ENCODE measurements at places on chromosomes 13 and 19.

GRCh38 chr19:32651729-32652140 lies 23.2 kb downstream of the ANKRD27 start:
- DNase-seq, result no peak

GRCh38 chr13:107035778-107036177 lies 467.8 kb upstream of the ARGLU1 start:
- DNase-seq, result no peak

DNA sequence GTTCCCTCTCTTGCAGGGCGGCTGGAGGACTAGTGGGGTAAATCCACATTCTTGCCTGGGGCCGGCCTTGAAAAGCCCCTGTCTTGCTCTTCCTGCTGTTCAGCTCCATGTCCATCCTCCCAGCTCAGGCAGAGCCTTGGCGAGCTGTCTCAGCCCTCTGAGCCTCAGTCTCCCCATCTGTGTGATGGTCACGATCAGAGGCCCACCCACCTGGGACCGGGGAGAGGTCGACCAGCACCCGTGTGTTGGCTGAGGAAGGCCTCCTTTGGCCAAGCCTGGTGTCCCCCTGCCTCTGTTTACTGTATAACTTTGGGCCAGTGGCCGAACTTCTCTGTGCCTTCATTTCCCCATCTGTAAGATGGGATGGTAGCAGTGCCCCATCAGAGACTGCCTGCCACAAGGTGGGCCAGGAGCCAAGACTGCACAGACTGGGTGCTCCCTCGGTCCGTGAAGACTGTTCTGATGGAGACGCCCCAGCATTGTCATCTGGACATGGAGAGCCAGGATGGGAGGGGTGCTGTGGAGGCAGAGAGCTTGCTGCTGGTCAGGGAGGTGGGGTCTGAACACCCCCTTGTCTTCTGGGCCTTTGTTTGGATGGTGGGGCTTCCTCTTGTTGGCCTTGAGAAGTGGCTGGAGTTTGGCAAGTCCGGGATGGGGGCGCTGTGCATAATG lies 18.5 kb downstream of the KLHL26 start:
- no peak for DNase-seq

- DNase-seq, result no peak
Observed at GRCh38 chr19:51821921-51822320, 27.0 kb downstream of the FPR3 start.

DNA sequence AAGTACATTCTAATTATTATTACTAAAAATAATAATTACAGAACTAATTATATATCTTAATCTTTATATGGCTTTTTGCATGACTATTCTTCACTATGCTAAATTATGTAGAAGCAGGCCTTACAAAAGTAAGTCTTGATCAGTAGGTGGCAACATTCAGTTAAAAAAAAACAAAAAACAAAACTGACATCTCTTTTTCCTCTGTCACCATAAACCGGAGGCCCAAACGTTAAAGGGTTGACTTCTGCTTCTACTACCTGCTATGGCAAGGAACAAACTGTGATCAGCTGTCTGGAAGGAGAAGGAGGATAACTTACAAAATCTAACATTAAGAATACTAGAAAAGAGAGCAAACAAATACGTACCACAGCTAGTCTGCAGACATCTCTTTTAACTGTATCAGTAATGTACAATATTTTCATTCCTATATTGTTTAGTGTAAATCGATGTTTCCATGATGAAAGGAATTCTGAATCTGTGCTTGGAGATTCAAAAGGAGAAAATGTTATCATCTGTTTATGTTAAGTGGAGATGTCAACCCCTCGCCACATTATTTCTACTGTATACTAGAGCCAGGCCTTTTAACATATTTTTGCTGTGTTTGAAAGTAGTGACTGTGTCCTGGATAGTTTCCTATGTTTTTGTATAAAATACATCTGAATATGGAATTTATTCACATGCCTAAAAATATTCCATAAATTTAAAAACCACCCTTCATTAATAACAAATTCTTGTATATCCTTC lies 1525.4 kb downstream of the SLITRK1 start:
- no peak for DNase-seq

DNA sequence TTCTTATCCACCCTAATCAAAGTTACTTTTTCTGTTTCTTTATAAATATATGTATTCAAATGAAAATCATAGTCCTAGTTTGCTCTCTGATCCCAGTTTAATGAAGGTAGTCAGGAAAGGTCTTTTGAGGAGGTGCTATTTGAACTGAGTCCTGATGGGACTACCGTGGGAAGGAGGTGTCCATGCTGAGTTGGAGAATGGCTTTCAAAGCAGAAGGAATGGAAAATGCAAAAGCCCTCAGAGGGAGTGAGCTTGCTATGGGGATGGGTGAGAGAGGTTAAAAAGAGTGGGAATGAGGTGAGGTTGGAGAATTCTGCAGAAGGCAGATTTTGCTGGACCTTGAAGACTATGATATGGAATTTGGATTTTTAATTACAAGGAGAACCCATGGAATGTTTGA lies 193.6 kb downstream of the GPC6 start:
- no peak for DNase-seq

DNA sequence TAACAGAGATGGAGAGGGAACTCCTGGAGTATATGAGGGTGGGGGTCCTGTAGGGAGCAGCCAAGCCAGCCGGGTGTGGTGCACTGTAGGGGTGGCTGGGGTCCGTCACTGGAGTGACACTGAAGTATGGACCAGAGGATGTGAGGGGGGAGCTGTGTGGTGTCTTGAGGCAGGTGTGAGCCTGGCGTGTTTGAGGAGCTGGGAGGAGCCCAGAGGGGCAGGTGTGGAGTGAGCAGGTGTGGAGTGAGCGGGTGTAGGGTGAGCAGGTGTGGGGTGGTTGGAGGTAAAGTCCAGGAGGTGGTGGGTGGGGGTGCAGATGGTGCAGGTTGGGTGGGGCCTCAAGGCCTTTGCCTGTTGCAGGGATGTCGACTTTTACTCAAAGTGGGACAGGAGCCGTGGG lies 5.9 kb downstream of the B3GNT8 start:
- DNase-seq, result no peak

- no peak for DNase-seq
Observed at GRCh38 chr19:54614726-54615125, 15.6 kb upstream of the LILRB1 start.

DNA sequence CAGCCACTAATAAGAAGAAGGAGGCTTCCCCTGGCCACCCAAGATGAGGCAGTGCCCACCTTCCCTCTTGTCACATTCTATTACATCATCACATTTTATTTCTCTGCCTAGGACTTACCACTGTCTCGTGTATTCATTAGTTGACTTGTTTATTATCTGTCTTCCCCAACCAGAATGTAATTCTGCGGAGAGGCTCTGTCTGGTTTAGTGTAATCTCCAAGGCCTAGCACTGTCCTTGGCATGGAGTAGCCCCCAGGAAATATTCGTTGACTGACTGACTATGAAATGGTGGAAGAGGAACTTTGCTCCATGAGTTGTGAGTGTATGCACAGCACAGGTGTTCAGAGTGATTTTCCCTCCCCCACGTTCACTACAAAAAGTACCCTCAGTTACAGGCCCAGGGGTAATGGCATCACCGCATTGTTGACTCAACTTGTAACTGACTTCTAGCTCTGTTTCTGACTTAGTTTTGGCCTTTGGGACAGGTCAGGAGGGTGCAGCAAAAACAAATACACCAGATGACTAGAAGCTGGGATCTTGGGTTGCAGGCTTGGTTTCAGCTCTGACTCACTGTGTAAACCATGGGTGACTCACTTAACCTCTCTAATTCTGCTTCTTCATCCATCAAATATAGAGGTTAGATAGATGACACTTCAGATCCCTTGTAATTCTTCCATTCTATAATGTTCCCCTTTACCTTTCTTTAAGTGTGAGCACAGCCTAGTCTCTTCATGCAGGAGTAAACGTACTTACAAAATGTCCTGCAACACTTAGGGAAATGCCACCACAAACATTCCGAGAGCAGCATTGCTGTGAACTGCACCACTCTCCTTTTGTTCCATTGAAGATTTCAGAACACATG lies 229.7 kb downstream of the KCNRG start:
- peak; percentile 12 for DNase-seq

GRCh38 chr19:38653028-38653571 lies 5.7 kb downstream of the ACTN4 start:
- DNase-seq, result no peak

DNA sequence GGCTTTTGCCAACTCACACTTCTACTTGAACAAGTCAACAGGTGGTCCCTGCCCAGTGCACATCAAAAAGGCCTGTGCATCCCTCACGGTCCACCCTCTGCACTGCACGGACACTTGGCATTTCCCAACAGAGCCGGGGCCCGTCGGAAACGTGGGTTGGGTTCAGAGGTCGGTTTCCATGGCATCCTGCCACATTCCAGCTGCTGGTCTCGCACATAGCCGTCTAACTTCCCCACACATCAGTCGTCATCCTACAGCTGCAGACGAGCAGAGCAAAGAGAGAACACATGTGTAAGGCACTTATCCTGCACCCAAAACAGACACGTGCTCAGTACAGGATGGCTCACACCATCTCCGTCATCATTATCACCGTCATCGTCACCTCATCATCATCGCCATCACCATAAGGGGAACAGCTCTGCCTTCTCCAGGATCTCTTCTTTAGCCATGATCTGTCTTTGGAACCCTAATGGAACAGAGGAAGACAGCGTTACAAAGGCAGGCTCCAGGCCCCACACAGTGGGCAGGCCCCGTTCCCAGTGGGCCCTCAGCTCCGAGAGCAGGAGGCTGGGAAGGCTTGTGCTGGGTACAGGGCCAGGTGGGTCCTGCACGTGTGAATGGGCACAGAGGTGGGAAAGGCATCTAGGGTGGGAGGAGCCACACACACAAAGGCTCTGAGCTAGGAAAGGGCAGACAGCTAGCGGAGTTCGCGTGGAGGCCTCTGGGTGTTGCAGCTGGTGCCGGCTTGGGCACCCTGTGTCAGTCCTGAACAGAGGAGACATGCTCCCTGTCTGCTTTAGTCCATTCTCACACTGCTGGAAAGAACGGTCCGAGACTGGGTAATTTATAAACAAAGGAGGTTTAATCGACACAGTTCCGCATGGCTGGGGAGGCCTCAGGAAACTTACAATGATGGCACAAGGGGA lies 170.8 kb upstream of the SOX1 start:
- DNase-seq, result no peak

DNA sequence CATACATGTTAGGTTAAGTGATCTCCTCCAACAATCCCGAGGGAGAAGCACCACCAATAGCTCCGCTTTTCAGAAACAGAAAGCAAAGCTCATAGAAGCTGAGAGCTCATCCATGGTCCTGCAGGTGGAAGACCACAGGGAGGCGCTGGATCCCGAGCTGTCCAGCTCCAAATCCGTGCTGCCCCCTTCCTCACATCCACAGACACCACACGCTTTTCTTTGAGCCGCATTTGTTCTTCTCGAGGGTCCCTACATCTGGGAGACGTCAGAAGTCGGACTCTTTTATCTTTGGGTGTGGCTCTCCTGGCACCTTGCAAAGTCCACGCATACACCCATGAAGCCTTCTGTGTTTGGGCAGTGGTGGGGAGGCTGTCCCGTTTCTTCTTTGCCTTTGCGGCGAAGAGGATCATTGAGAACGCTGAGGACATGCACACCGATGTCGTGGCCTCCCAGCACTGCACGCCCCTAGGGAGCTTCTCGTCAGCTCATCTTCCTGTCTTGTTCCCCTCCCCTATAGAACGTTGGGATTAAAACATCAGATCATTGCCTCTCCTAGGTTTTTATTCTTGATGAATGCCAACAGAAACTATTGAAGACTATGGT lies 184.8 kb downstream of the TEX29 start:
- DNase-seq, result no peak

GRCh38 chr13:36382030-36382429 lies 35.8 kb upstream of the SPART start:
- no peak for DNase-seq

GRCh38 chr13:50219743-50220142 lies 204.5 kb downstream of the KCNRG start:
- DNase-seq, result no peak

DNA sequence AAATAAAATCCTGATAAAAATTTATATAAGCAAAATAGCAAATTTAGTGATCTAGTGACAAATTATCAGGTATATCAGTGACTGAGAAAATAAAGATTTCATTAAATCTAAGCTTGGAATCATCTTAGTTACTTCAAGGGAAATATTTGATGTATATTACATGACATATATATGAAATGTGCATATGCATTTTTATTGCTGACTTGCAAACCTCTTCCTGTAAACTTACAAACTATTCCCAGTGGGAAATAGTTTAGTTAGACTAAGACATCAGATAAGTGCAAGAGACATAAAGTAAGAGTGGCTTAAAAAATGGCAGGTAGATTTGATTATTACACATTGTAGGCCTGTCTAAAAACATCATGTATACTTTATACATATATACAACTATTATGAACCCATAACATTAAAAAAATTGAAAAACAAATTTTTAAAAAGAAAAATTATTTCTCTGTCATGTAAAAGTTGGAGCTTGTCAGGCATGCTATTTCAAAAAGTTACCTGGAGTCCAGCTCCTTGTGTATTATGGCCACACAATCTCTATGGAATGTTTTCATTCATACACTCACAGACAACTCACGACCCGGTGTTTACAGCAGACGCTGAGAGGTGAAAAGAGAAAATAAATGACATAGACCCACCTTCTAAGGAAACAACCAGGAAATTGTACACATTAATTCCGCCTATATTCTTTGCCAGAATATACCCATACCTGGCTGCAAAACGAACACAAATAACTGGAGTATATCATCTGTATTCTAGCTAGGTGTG lies 724.5 kb downstream of the SLITRK6 start:
- DNase-seq, result no peak

- no peak for DNase-seq
Observed at GRCh38 chr13:36356058-36356457, 9.9 kb upstream of the SPART start.

DNA sequence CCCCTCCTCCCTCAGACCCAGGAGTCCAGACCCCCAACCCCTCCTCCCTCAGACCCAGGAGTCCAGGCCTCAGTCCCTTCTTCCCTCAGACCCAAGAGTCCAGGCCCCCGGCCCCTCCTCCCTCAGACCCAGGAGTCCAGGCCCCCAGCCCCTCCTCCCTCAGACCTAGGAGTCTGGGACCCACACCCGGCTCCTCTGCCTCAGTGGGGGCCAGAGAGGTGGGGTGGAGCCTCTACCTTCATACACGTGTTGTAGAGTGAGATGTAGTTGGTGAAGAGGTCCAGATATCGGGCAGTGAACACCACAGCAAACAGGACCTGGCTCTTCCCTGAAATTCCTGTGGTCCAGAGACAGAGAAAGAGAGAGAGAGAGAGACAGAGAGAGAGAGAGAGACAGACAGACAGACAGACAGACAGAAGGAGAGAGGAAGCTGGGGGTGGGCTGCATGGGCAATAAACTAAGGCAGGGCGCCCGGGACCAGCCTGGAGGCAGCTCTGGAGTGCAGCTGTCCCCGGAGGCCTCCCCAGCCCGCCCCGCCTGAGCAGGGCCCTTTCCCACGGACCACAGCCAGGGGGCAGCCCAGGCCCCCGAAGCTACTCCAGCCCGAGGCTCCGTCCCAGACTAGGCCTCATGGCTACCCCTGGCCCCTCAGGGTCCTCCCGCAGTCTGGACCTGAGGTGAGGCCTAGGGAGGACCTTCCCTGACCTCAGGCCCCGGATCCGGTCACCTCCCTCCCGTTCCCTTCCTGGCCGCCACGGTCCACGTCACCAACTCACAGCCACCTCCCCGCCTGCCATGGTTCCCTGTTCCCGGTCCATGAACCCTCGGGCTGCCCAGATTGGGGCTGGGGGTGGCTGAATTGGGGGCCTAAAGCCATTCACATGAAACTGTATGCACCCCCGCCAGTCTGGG lies 907 bp downstream of the KDELR1 start:
- DNase-seq, result no peak

GRCh38 chr19:18020212-18021085 lies 12.5 kb downstream of the ARRDC2 start:
- peak; percentile 77 for DNase-seq

GRCh38 chr13:94480672-94481145 lies 1.2 kb upstream of the DCT start:
- no peak for DNase-seq
